ENCODE measurements at places on chromosomes 4 and X.

DNA sequence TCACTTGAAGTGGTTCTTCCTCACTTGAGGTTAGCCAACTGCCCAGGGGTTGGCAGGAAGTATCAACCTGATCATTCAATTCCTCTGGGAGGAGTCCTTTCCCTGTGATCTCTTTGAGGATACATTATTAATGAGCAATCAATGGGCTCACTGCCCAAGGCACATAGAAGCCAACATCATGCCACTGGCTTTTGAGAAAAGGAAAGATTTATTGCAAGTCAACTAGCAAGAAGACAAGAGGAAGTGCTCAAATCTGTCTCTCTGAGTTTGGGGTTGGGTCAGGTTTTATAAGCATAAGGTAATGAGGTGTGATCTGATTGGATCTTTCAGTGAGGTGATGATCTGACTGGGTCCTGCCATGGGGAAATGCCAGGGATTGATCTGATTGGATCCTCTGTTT is 39.6 kb downstream of the FGFBP1 start:
- DNase-seq: peak; percentile 86

GRCh38 chr4:16819652-16820051 is 78.8 kb downstream of the LDB2 start:
- no peak for DNase-seq

DNA sequence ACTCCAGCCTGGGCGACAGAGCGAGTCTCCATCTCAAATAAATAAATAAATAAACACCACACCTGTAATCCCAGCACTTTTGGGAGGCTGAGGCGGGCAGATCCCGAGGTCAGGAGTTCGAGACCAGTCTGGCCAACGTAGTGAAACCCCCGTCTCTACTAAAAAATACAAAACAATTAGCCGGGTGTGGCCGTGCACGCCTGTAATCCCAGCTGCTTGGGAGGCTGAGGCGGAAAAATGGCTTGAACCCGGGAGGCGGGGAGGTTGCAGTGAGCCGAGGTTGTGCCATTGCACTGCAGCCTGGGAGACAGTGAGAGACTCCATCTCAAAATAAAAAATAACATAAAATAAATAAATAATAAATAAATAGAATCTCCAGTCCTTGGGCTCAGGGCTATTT is 185.8 kb downstream of the SHOX start:
- no peak for DNase-seq

GRCh38 chr4:6198768-6199421 is 1.5 kb downstream of the JAKMIP1 start:
- DNase-seq: peak; percentile 8

DNA sequence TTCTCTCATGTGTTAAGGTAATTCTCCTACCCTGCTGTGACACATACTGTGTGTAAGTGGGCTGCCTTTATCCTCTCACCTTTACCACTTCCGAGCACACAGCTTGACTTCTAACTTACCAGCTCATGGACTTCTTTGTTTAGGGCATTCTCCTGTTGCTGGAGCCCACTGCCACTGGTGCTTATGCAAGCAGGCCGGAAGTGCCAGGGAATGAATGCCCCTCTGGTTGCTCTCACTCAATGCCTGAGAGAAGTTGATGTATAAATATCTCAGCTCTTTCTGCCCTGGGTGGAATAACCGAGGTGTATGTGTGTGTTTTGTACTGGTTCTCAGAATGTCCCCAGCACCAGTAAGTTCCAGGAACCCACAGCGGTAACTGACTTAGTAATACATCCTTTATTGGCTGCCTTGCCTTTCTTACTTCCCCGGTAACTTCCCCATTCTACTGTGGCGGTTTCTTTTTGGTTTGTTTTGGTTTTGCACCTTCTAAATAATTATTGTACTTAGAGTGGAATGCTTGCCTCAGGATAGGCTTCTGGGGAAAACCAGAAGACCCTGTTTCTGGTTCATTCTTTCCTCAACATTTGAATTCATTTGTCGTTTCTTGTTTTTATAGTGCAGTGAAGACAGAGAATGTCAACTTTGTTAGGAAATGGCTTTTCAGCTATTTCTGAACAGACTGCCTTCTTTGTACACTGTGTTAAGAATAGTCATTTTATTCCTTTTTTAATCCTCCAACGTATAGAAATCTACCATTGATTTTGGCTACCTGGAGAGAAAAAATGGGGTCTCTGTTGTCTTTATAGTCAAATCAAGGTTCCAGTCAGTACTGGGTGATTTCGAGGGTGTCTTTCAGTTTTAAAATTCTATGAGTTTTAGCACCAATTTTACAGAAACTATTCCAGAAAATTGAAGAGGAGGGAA is 45.4 kb downstream of the CXorf58 start:
- DNase-seq: no peak

DNA sequence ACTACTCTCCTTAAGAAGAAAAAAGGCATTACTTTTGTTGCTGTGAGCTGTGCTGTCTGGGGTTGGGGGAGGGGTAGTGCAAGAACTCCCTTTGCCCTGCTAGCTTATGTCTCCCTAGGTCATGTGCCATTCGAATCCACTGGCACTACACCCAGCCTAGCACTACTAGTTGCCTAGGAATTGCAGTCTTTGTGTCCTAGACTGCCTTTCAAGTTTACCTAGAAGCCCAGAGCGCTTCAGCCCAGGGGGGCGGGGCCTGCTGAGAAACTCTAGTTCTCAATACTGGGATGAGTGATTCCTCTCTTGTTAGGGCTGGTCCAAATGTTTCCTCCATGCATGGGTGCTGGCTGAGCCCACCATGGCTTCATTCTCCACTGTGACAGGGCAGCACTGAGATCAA is 1011.5 kb downstream of the PCDH19 start:
- DNase-seq: no peak

DNA sequence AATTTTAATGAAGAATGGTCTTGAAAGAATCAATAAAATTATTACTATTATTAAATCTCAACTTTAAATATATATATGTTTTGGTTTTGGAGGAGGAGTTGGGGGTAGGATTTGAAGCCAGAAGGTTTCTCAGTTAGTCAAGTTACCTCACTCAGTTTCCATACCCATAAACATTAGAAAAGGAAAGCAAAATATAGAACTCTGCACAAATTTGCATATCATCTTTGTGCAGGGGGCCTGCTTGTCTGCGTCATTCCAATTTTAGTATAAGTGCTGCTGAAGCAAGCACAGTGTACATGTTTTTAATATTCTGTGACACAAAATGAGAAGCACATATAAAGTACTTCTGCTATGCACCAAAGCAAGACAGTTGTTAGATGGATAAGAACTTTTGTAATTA is 47.5 kb upstream of the SCRG1 start:
- DNase-seq: no peak

DNA sequence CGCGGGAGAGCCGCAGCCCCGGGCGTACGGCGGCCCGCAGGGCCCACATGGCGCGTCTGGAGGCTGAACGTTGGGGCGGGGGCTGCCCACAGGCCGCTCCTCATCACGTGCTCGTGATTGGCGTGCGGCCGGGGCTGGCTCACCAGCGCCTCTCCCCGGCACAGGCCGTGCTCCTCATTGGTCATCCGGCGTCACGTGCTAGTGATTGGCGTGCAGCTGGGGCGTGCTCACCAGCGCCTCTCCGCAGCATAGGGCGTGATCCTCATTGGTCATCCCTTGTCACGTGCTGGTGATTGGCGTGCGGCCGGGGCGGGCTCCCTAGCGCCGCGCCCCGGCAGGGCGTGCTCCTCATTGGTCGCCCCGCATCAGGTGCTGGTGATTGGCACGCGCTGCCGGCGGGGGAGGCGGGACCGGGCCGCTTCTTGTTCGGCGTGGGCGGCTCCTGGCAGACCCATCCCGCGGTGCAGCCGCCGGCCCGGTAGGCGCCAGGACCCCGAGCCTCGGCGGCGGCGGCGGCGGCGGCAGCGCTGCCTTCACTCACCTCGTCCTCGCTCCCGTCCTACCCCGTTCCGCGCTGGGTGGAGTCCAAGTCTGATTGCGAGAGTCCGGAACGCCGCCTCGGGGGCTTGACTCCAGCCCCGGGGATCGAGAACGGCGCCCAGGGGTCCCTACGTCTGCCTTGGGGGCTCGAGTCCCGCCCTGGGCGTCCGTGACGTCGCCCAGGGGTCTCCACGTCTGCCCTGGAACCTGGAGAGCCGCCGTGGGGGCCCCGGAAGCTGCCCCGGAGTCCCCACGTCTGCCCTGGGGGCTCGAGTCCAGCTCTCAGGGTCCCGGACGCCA is at the start of gene GTPBP6:
TSS of gene GTPBP6 (minus strand) at position 58 of the 840 bp plus-strand sequence. CDS start at position 49, 9 bp downstream.
- DNase-seq: peak; percentile 99

GRCh38 chr4:165191348-165191656 is 16.1 kb upstream of the KLHL2 start:
- DNase-seq: no peak

GRCh38 chrX:110399966-110400365 is 41.3 kb downstream of the RTL9 start:
- DNase-seq: no peak

- no peak for DNase-seq
Measured at GRCh38 chr4:64584981-64585557, 175.8 kb upstream of the TECRL start.

GRCh38 chr4:25813448-25814106 is 49.2 kb downstream of the SEL1L3 start:
- DNase-seq: peak; percentile 48

GRCh38 chrX:130801901-130802300 is 101.1 kb downstream of the ENOX2 start:
- no peak for DNase-seq

- peak; percentile 35 for DNase-seq
Measured at GRCh38 chr4:86872135-86872534, 20.1 kb downstream of the C4orf36 start.

DNA sequence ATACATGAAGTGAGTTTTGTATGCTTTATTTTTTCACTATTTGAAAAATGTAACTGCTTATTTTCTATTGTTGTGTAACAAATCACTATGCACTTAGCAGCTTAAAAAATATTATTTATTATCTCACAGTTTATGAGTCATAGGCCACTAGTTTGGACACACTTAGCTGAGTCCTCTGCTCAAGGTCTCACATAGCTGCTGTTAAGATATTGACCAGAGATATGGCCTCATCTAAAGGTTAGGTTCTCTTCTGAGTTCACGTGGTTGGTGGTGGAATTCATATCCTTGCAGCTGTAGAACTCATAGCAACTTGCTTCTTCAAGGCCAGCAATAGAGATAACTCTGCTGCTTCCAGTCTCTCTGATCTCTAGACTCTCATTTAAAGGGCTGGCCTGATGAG is 534.4 kb downstream of the SPRY1 start:
- DNase-seq: no peak

- DNase-seq: no peak
Measured at GRCh38 chr4:128639541-128640270, 169.8 kb upstream of the JADE1 start.

GRCh38 chr4:16772366-16772850 is 126.0 kb downstream of the LDB2 start:
- DNase-seq: no peak

GRCh38 chrX:48714573-48714972 is 18.0 kb downstream of the SUV39H1 start:
- no peak for DNase-seq

DNA sequence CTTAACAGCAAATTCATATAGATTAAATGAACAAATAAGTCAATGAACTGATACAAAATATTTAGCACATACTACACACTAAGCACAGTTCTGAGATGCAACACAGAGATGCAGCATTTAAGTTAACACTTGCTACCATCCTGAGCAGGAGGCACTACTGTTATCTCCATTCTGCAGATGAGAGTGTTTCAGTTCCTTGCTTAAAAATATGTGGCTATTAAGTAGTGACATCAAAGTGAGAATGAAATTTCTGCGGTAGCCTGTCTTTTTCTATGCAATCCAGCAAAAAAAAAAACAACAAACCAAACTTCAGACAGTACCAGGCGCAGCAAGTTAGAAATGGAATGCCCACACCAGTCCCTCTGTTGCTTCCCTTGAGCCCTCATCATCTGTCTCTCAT is 90.8 kb downstream of the SHISA3 start:
- no peak for DNase-seq

GRCh38 chrX:72247206-72247942 is 8.5 kb upstream of the ERCC6L start:
- no peak for DNase-seq

DNA sequence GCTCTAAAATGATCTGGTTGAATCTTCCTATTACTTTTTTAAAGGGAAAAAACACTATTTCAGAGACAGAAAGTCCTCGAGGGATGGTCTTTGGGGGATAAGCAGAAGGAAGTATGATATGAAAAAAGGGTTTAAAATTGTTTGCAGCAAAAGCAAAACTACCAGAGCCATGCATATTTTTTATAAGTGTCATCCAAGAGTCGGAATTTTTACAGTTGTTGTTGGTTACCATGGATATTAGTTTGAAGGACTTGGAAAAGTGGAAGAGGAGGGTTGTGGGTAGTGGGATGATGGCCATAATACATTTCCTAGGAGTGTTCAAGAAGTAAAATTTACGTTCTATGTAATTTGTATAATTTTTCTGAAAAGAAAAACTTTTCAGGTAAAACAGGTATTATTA is 134.4 kb downstream of the PCDH7 start:
- no peak for DNase-seq

DNA sequence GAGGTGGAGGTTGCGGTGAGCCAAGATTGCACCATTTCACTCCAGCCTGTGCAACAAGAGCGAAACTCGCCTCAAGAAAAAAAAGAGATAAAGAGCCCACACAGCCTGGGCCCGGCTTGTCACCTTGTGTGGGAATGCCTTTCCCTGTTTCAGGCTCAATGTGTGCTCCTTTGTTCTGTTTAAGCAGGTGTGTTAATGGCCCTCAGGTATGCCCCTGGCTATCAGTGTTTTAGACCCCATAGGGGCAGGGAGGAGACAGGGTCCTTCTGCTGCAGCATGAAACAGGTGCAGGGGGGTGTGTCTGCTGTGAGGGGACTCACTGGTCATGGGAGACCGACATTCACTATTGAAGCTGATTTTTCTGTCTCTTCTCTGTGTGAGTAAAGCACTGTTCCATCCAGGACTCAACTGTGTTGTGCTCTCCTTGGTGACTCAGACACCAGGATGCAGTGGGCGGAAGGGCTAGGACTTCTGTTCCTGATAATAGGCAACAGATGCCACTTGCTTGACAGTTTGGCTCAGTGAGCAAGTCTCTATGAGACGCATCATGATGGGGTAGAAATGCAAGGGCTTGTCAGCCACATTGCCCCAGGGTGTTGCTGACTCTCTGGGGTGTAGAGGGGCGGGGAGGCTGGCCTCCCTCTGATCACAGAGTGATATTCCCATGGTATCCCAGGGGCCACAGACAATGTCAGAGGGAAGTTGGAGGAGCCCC is 15.6 kb upstream of the LAP3 start:
- peak; percentile 26 for DNase-seq

- no peak for DNase-seq
Measured at GRCh38 chr4:68250151-68250930, 4.8 kb upstream of the TMPRSS11B start.

- DNase-seq: no peak
Measured at GRCh38 chrX:477441-478012, 90.8 kb upstream of the PPP2R3B start.

GRCh38 chr4:22634541-22635181 is 58.1 kb upstream of the GBA3 start:
- DNase-seq: no peak

- DNase-seq: no peak
Measured at GRCh38 chrX:9394212-9394611, 70.6 kb upstream of the TBL1X start.

Data from foreskin keratinocyte (primary cell).